Body of pancreas (tissue), 4 donors: ENCODE measurements at places on chromosomes 5 and 9.

DNA sequence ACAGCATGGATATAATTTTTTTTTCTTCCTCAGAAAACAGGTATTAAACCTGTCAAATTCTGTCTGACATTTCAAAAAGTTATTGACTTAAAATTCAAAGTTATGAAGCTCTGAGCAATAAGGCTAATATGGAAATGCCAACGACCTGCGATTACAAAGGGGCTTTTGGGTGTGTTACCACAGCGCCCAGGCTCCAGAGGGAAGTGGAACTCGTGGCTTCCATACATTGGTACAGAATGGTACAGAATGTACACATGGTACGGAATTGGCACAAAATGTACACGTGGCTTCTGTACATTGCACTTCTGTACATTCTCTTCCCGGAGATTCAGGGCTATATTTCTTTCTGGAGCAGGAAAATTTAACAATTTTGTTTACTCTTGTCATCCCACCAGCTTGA, 225.1 kb upstream of the TBCA start:
- no peak for DNase-seq

- no peak for DNase-seq
These were observed 10.7 kb downstream of the GRM6 start for GRCh38 chr5:178984145-178985072.

DNA sequence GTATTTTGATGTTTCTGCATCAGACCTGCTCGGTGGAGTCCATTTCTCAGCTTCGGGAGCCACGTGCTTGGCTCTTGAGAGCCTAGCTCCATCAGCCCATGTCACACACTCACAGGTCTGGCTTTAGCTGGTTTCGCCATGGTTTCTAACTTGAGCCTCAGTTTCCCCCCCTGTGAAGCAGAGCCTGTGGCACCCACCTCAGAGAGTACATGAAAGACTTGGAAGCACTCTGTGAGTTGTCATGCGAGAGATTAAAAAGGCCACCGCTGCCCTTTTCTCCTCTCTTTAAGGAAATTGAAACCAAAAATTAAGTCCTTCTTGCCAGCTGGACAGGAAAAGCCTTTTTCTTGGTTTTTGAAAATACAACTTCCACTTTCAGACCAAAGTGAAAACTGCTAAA, 8.8 kb downstream of the TENT4A start:
- no peak for DNase-seq

GRCh38 chr5:170141636-170142035, 35.9 kb downstream of the FOXI1 start:
- no peak for DNase-seq

DNA sequence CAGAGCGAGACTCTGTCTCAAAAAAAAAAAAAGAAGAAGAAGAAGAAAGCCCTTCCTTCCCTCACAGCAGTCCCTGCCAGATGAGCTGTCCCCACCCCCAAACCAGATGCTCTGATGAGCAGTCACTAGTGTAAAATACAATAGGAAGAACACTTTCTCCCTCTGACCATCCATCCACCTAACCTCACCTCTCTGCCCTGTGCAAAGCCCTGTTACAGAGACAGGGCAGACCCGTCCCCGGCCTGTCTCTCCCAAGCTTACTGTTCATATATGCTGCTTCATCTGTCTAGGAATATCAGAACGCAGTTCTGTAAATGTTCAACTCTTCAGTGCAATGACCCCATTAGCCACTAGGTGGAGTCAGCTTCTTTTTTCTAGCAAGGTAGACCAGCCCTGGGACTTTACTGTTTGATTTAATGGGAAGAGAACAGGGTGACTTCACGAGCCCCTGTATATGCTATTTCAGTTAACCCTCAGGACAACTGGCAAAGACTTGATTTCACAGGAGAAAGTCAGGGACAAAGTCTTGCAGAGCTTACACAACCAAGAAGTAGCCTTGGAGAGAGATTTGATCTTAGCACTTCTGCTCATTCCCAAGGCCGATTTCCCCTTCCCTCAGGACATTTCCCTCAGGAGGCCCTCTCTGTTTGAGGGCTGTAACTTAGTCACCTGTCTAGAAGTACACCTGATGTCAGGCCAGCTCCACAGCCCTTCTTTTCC, 14.9 kb upstream of the FGFR4 start:
- peak; percentile 81 for DNase-seq

DNA sequence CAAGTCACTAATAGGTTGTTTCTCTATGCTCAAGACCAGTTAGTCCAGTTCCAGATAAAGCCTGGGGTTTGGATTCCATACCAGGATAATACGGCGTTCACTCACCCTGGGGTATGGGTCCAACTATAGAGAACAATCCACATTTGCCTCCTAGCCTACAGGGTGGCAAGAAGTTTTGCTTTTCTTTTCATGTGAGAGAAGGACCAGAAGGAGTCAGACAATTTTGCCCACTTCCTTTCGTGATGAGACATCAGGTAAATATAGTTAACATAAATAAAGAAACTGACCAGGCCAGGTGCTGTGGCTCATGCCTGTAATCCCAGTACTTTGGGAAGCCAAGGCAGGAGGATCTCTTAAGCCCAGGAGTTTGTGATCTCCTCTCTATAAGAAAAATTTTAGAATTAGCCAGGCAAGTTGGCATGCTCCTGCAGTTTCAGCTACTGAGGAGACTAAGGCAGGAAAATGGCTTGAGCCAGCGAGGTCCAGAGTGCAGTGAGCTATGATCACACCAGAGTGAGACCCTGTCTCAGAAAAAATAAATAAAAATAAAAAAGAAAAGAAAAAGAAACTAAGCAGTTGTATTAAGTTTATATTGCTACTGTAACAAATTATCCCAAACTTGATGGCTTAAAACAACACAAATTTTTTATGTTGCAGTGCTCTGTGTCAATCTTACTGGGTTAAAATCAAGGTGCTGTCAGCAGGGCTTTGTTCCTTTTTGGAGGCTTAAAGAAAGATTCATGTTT, 7.5 kb upstream of the REEP5 start:
- DNase-seq = no peak

GRCh38 chr9:110763568-110763967, 95.0 kb downstream of the MUSK start:
- DNase-seq = no peak

DNA sequence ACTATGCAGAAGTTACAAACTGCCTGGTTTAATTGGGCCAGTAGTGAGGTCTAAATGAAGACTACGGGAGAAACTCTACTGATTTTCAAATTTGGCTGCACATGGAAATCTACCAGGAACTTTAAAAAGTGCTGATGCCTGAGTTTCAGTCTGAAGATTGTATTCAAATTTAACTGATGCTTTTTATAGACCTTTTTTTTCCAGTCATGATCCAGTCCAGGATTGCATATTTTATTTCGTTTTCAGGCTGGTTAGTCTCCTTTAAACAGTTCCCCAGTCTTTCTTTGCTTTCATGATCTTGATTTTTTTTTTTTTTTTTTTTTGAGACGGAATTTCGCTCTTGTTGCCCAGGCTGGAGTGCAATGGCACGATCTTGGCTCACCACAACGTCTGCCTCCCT, 23.7 kb upstream of the SPZ1 start:
- no peak for DNase-seq

GRCh38 chr5:19802686-19803085, 185.3 kb downstream of the CDH18 start:
- DNase-seq = no peak

DNA sequence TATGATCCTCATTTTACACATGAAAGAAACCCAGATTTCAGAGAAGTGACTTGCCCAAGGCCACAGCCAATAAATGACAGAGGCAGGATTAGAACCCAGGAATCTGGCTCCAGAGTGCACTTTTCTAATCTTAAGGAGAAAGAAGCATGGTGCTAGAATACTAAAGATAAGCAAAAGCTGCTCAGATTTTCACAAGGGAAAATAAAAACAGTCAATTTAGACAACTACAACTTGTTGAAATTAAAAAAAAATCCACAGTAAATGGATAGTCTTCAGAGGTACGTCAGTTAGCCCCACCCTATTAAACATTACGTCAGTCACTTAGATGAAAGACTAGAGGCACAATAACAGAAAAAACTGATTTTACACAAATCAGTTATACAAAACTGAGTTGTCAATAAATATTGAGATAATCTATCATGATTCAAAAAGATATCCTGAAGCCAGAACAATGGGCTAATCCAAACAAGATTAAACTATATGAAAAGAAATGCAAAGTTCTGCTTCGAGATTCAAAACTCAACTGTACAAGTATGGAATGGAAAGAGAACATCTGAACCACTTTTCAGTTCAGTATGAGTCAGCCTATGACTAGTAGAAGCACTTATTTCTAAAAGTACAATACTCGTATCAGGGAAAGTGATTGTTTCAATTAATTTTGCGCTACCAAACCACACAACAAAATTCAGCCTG, 9.3 kb downstream of the TMEM245 start:
- no peak for DNase-seq

- peak; percentile 85 for DNase-seq
These were observed 44.4 kb upstream of the SMAD5 start for GRCh38 chr5:136087961-136088871.

DNA sequence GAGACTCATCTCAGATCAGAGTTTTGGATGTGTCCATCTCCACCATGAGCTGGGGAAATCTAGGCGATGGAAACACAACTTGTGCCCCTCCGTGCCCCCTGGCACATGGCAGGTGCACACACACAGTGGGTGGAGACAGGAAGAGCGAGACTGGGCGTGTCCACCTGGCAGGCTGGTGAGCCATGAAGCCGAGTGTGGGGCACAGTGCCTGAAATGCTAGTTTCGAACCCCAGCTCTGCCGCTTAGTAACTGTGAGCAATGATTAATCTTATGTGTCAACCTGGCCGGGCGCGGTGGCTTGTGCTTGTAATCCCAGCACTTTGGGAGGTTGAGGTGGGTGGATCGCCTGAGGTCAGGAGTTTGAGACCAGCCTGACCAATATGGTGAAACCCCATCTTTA, 80.8 kb upstream of the RNU6ATAC start:
- no peak for DNase-seq

DNA sequence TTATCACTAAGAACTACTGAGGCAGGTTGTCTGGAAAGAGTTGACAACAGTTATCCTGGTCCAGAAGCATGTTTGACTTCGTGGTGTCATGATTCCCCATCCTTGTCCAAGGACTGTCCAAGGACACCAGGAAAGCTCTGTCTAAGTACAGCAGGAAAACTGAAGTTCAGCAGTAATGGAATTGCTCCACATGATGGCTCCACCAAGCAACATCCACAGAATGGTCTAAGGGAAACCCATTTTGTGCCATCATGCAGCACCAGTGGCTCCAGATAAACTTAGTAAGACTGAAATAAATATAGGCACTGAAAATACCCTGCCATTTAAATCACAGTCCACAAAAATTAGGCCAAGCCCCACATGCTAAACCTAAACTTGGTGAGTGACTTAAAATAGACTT, 192.8 kb downstream of the CDH18 start:
- no peak for DNase-seq

DNA sequence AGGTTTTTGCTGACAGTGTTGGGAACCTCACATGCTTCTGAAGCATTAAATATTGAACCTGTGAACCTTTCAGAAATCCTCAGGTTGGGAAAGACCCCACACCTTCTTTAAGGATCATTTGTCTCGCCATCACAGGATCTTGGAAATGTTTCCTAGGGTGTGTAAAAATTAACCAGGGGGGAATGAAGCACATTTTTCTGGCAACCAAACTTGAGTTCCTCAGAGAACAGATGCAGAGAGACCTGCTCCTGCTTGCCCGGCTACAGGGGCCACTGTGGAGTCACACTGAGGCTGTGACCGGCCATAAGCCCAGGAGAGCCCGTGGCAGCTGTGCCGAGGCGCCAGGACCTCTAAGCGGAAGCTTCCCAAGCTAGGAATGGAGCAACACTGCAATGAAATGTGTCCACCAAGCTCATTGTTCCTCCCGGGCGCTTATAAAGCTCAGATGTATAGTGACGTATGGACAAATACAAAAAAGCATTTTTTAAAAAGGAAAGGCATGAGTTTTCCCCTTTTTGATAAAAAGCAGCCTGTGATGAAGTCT, 7.7 kb downstream of the CXCL14 start:
- DNase-seq = no peak

- no peak for DNase-seq
These were observed 7.9 kb downstream of the SLC6A3 start for GRCh38 chr5:1437226-1437829.

- DNase-seq = no peak
These were observed 389.1 kb upstream of the WWC1 start for GRCh38 chr5:167902298-167902697.

GRCh38 chr9:70340572-70340971, 73.9 kb downstream of the KLF9 start:
- DNase-seq = no peak

DNA sequence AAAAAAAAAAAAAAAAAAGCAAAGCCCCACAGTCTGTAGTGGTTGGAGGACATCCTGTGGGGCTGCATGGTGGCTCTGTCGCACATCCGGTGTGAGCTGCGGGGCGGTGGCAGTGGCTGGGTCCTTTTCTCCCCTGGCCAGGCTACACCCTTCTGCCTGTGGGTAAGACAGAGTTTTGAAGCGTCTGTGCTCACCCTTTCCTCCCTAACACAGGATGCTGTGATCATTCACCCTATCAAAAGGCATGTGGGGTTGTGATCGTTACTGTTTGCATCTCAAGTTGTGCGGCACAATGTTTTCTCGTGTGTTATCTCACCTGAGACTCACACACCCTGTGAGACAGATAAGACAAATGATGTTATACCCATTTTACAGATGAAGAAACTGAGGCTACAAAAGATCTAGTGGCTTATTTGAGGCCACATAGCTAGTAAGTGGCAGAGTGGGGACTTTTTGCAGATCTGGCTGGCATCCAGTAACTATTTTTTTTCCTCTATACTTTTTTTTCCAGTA, 17.5 kb downstream of the IRF1 start:
- DNase-seq = peak; percentile 46

- no peak for DNase-seq
These were observed 99.2 kb downstream of the SH3TC2 start for GRCh38 chr5:148963664-148964063.

DNA sequence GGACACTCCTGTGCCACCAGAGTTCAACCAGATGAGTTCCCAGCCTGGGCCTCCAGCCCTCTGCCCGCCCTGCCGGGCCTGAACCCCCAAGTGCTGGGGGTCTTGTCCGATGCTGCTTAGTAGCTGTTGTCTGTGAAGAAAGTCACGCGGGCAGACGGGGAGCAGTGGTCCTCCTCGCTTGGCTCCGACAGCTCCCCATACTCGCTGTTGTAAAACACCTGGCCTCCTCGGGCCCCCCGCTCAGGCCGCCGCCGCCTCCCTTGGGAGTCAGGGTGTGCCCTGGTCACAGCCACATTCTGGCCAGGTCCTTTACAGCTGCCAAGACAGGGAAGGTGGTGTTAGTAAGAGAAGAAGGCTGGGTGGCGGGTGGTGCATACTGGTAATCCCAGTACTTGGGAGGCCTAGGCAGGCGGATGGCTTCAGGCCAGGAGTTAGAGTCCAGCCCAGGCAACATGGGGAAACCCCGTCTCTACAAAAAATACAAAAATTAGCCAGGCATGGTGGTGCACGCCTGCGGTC, 11.8 kb upstream of the SCGB3A1 start:
- no peak for DNase-seq

DNA sequence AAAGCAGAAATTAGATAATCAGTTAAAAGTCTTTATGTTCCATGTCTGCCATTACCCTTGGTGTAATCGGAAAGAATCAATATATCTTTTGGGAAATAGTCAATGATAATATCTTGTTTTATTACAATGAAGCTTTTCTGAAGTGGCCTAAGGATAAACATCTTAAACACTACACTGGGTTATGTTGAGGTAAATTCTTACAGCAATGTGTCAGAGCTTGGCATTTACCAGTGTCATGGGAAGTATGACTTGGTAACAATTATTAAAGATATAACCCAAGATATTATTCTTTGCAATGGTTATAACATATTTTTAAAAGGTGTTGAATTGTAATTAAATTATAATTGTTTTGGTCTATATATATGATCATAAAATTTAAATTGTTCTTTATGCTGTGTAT, 84.7 kb downstream of the CFAP95 start:
- no peak for DNase-seq
